ENCODE measurements at places on chromosomes 12 and 14.

GRCh38 chr14:99670361-99671234, 13.5 kb upstream of the CYP46A1 start:
- no peak for DNase-seq

GRCh38 chr12:78128211-78128610, 297.5 kb downstream of the NAV3 start:
- no peak for DNase-seq

DNA sequence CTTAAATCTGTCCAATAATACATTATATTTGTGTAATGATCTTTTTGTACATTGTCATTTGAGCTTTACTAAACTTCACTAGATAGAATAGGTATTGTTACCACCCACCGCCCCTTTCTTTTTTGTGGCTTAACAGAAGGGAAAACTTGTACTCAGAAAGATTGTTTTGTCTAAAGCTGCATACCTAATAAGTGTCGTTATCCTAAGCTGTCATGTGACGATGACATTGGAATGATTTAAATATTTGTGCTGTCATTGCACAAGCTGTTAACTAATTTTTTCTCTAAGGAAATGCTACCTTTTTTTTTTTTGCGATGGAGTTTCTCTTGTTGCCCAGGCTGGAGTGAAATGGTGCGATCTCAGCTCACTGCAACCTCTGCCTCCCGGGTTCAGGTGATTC, 3.6 kb downstream of the DIP2B start:
- DNase-seq: no peak

DNA sequence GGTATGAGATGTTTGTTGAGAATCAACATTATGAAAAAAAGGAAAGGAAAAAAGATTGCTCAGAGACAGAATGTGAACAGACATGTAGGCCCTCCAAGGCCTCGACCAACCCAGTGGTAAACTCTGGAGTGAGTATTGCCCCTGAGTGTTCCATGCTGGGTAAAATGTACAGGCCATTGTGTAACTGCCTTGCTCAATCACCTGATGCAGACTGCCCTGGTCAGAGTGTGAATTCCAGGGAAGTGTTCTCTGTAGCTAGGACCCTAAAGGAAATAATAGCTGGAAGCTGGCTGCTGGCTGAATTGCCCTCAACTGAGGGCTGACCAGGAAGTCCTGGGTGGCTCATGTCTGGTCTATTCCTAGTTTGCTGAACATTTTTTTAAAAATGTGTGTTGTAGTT, 1081.4 kb upstream of the LRFN5 start:
- no peak for DNase-seq

GRCh38 chr12:120183211-120183631, 11.3 kb downstream of the GCN1 start:
- no peak for DNase-seq

- no peak for DNase-seq
Observed at GRCh38 chr14:52117111-52117832, 48.4 kb upstream of the NID2 start.

DNA sequence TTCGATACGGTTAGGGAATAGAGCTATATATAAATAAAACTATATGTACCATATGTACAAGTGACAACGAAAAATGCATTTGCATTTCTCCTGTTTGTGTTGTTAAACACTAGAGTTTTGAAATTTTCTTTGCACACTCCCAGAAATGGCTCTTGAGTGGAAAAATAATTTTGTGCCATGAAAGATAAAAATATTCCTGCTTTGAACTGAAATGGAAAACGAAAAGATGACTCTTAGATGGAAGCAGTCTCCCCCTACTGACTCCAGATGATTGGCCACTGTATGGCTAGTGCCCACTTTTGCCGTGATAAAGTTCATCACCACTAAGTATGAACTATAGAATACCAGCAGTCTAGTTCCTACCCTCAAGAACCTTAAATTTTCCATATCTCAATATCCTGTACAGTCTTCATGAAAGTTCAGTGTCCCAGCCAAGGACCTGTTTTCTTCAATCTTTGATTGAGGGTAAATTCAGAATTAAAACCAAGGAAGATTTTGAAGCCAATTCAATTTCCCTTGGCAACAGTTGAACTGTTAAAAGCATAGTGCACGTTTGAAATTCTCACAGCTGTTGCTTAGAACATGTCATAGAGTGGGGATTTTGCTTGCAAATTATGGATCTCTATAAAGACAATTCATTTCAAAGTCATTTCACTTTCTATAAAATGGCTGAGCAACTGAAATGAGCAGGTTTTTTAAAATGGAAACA, 1.6 kb upstream of the PPP2R5E start:
- DNase-seq: no peak

DNA sequence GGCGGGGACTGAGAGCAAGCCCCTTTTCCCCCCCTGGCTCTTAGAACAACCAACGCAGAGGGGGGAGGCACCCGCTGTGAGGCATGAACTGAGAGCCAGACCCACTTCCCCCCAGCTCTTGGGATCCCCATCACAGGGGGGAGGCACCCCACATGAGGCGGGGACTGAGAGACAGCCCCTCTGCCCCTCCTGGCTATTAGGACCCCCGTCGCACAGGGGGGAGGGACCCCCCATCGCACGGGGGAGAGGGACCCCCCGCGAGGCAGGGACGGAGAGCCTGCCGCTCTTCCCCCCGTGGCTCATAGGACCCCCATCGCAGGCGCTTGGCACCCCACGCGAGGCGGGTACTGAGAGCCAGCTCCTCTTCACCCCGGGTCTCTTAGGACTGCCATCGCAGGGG, 195.8 kb upstream of the PZP start:
- DNase-seq: no peak

DNA sequence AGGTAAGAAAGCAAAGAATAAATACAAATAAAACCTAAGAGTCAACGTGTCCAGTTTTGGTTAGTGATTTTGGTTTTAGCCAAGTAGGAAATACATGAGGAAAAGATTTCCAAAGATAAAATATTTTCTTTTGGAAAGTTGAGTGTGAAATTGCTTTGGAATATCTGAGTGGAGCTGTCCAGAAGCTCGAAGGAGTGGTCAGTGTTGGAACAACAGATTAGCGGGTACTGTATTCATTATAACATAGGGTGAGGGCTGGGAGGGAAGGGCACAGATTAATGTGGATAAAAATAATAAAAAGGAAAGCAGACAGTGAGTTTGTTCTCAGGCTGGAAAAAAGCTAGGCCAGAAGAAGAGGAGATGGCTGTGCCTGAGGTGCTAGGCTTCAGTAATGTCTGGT, 101.5 kb upstream of the SLCO1C1 start:
- no peak for DNase-seq

DNA sequence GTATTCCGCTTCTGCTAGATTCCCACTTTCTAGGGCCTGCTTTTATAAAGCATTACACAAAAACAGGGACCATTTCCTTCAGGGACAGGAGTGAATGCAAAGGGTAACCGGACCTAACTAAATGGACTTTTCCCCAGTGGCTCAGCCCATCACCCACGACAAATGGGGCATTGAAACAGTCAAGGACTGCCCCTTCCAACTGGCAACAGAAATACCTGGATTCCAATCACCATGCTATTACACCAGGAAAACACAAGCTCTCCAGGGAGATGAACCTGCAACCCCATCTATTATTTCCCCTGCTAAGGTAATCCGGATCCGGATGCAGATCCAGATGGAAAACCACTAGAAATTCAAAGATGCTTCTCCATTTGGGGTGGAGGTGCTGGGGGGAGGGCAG, 1.0 kb downstream of the MPHOSPH9 start:
- DNase-seq: no peak

GRCh38 chr12:1212526-1212925, 221.5 kb downstream of the ERC1 start:
- DNase-seq: no peak

- DNase-seq: no peak
Observed at GRCh38 chr12:11673666-11674461, 24.4 kb downstream of the ETV6 start.

Measured in stimulated activated CD4-positive, alpha-beta T cell treated with anti-CD3 and anti-CD28 coated beads, TNF-alpha, amount 100 ng/mL, for 4 hours (primary cell).